ENCODE measurements at places on chromosomes 1 and 21.

GRCh38 chr1:181083842-181084605 is 4.5 kb upstream of the IER5 start:
- peak; percentile 88 for DNase-seq

DNA sequence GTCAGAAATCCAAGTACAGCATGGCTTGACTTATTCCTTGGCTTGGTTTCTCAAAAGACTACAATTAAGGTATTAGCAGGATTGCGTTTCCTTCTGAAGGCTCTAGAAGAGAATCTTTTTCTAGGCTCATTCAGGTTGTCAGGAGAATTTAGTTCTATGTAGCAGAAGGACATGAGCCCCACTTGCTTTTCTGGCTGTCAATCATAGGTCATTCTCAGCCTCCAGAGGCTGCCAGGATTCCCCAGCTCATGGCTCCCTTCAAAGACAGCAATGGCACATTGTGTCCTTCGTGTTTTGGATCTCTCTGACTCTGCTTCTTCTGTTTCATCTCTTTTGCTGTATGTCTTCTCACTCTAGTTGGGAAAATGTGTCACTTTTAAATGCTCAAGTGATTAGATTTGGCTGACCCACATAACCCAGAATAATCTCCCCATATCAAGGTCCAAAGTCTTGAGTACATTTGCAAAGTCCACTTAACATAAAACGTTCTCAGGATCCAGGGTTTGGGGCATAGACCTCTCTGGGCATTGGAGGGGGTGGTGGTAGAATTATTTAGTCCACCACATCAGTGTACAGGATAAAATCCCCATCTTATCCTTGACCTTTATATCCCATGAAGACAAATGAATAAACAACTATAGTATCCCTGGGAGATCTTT is 126.7 kb upstream of the BCL9 start:
- DNase-seq = no peak

- no peak for DNase-seq
These were observed 1.5 kb downstream of the KCNA3 start for GRCh38 chr1:110673197-110673701.

DNA sequence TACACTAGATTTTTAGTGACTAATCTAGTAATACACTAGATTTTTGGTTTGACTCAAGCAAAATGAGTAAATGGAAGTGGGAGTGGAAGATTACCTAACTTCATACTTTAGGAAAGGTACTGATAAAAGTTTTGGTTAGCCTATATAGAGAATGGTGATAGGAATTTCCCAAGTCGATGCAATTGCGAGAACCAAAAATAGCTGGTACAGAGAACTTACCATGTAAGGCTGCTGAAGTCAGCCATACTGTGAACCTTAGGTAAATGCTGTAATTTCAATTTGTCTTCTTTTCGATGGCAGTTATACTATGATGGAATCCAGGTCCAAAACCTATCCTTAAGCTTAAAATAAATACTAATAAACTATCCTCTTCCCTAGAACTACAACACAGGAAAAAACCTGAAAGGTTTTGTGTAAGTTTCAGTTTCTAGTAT is 4.6 kb downstream of the PNRC2 start:
- DNase-seq = no peak

- DNase-seq = no peak
These were observed 85.2 kb downstream of the TBX19 start for GRCh38 chr1:168365719-168366479.

GRCh38 chr1:163747261-163747660 is 425.5 kb downstream of the NUF2 start:
- no peak for DNase-seq

DNA sequence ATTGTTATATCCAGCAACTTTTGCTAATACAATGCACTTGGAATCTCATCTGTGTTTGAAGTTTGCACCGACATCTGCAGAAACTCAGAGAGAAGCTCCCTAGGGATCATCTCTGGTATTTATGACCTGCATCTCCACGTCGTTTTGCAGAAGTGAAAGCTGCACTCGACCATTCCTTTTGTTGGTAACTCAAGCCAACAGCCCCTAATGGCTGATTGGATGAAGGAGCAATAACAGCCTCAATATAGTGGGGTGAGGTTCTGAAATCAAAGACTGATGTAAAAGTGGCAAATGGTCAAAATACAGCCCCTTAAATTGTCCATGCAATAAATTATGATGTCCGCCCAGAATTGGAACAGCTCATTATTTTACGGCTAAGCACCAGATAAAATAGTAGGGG is 344.2 kb upstream of the KAZN start:
- no peak for DNase-seq

DNA sequence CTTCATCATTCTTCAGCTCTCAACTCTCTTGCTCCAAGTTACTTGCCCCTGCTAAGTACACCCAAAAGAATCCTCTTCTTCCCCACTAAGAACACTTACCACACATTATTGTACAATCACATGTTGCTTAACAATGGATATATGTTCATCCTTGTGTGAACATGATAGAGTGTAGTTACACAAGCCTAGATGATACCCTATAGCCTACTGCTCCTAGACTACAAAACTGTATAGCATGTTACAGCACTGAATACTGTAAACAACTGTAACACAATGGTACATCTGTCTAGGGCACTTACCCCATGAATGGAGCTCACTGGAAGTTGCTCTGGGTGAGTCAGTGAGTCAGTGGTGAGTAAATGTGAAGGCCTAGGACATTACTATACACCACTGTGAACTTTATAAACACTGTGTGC is 77.4 kb downstream of the RERE start:
- peak; percentile 21 for DNase-seq

DNA sequence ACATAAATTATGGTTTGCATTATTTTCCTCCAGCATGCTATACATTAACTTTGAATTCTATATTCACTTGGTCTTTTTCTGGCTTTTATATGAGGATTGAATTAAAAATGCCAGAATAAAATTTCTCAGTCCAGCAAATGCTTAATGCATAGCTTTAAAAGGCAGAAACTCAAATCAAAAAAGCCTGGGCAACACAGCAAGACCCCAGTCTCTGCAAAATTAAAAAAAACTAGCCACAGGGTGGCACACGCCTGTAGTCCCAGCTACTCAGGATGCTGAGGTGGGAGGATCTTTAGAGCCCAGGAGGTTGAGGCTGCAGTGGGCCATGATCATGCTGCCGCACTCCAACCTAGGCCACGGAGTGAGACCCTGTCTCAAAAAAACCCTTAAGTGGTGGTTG is 19.8 kb downstream of the ATP1B1 start:
- no peak for DNase-seq
